GM12864 (cell line): ENCODE measurements at places on chromosomes 7 and 10.

- no peak for DNase-seq
Measured at GRCh38 chr10:44404741-44405437, 20.0 kb upstream of the CXCL12 start.

DNA sequence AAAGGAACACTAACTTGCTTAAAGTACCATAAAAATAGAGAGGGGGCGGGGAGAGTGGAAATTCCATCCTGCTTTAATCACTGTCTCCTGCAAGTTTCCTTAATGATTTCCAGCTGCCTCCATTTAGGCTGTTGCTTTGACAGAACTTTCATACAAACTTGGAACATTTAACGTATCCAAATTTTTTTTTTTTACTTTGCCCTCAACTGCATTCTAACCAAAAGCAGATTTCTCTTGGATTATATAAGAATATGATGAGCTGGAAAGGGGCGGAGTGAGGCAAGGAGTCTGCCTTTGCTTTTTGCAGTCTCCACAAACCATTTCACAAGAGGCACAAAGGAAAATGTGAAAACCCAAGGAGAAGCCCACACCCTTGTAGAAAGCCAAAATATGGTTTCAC, 46.6 kb upstream of the COL1A2 start:
- no peak for DNase-seq

DNA sequence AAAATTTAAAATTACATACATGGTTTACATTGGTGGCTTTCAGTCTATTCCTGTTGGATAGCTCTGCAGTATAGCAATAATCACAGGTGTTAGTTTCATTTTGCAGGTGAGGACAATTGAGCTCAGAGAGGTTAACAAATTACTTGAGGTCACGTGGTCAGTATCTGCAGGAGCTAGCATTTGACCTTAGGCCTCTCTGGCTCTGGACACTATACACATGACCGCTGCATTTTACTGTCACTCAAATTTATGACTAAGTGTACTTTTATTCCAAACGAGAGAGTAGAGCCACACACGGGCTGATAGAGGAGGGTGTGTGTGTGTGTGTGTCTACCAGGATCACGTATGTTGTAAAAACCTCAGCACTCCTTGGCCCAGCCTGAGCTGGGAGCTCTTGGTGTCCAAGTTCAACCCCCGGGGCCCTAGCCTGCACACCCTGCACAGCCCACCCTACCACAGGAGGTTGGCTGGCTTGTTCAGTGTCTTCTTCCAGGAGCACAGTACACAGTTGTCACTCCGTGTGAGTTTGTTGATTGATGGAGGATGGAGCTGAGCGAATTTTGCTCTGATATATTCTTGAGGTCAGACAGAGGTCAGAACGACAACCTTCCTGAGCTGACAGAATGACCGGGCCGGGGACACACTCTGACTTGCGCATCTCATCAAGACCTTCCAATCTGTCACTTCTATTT, 272.7 kb downstream of the GFRA1 start:
- no peak for DNase-seq

DNA sequence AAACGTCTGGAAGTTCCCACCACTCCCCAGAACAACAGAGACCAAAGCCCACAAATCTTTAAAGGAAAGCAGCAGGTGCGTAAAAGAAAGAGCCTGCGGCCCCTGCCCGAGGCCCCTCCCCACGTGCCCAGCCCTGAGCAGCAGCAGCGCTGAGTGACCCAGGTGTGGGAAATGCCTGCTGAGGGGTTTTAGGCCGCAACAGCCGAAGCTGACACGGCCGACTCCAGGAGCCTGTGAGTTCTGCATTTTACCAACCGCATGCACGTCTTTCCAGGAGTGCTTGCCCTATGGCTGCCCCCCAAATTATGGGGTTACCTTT, 1.6 kb upstream of the KNDC1 start:
- DNase-seq = no peak

GRCh38 chr10:23725548-23725947, 286.7 kb downstream of the OTUD1 start:
- no peak for DNase-seq

DNA sequence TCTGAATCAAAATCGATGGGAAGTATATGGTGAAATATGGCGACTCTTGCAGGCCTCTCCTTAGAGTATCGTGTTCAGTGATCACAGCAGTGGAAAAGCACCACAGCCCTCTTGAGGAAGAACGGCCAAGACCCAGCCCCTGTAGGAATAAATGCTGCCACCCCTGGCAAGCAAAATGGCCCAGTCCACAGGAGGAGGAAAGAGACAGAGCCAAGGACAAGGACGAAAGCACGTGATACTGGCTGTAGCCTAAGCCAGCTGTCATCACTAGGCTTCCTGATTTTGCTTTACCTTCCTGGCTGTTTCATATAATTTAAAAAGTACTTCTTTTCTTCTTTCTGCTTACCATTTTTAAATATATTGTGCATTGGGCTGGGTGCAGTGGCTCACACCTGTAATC, 395.0 kb upstream of the SHH start:
- DNase-seq = no peak

- DNase-seq = no peak
Measured at GRCh38 chr10:5291501-5292195, 73.1 kb upstream of the UCN3 start.

GRCh38 chr7:151494298-151495284, 25.1 kb downstream of the RHEB start:
- no peak for DNase-seq

GRCh38 chr10:28254290-28254985, 48.4 kb downstream of the MPP7 start:
- no peak for DNase-seq

GRCh38 chr7:142940966-142941535, 1.8 kb downstream of the LLCFC1 start:
- no peak for DNase-seq

- DNase-seq = no peak
Measured at GRCh38 chr7:37601321-37601720, 82.2 kb upstream of the GPR141 start.

DNA sequence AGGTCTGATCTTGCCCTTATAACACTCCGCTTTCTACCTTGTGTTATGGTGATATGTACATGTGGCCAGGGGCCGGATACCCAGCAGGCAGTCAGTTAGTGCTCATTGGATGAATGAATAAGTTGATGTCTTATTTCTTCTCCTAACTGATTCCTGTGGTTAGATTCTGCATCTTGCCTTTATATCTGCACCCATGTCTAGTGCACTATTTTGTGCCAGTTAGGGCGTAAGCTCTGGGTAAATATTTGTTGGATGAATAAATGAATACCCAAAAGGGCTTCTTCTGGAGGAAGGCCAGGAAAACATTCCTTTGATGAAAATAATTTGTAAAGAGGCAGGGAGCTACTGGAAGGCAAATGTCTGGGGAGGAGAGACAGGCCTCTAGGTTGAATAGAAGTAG, 148.2 kb downstream of the CHN2 start:
- no peak for DNase-seq

DNA sequence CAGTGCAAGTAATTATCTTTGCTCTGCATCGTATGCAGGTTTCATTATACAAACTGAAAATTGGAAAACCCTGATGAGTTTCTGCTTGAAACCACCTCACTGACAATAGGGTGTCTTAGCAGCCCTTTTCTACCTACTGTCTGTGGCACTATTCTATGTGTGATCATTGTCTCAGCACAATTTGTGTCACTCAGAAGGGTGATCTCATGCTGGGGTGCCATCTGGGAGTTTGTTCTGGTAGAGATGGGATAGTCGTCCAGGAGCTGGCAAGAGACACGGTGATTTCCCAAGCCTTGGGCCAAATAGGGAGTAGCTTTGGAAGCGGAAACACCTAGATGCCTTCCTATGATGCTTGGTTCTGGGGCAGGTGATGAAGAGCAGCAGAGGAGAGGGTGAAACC, 186.3 kb downstream of the FRMD4A start:
- DNase-seq = no peak
